Upper lobe of right lung (tissue), 1 donor: ENCODE measurements at places on chromosomes 2 and 18. TPM values are rescaled to one million over a fixed set of nuclear protein-coding genes. Genes with fewer than 3 reads are reported as not detected.

C2orf78 gene
- not detected for total RNA-seq

CRACDL gene
- 33.3 TPM for total RNA-seq

PTPRN gene
- total RNA-seq = not detected

SCN2A gene
- 0.58 TPM for total RNA-seq

GKN2 gene
- total RNA-seq = 77.2 TPM

CNDP1 gene
- total RNA-seq = not detected

RAD51AP2 gene
- not detected for total RNA-seq
